ENCODE measurements at places on chromosomes 1 and 21.

GRCh38 chr1:31521761-31522555 lies 54.4 kb upstream of the TINAGL1 start:
- DNase-seq, result no peak

GRCh38 chr1:245715291-245715701 lies 560.5 kb downstream of the KIF26B start:
- DNase-seq, result no peak

- DNase-seq, result no peak
These were observed 2.7 kb upstream of the HSPG2 start for GRCh38 chr1:21939650-21940374.

DNA sequence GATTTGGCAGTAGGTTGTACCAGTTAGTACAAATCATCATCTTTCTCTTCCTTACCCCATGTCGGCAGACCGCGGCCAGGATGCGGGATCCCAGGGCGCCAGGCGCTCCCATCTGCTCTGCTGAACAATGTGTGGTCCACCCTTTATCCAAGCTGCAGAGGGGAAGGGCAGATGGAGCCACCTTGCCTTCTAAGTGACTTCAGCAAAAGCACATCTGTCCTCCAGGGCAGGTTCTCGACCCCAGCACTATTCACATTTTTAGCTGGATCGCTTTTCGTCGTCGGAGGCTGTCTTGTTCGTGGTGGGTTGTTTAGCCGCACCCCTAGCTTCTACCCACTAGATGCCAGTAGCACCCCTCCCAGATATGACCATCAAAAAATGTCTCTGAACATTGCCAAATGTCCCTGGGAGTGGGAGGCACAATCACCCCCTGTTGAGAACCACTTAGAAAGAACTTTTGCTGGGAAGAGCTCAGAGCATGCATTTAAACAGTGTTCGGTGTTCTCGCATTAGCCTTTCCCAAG lies 58.1 kb upstream of the SIM2 start:
- DNase-seq, result no peak

DNA sequence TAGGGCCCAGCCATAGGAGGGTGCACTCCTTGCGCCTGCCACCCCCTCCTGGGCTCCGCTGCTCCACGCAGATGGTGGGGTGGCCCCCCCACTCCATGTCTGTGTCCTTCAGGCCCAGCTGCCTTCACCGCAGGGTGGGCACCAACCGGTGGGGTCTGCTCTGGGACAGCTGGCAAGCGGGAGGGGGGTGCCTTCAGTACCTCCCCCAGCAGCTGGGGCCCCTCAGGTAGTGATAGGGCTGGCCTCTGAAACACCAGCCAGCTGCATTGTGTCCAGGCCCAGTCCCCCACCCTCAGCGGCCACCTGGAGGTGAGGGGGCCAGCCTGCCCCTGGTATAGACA lies 360 bp downstream of the GJC2 start:
- DNase-seq, result no peak

DNA sequence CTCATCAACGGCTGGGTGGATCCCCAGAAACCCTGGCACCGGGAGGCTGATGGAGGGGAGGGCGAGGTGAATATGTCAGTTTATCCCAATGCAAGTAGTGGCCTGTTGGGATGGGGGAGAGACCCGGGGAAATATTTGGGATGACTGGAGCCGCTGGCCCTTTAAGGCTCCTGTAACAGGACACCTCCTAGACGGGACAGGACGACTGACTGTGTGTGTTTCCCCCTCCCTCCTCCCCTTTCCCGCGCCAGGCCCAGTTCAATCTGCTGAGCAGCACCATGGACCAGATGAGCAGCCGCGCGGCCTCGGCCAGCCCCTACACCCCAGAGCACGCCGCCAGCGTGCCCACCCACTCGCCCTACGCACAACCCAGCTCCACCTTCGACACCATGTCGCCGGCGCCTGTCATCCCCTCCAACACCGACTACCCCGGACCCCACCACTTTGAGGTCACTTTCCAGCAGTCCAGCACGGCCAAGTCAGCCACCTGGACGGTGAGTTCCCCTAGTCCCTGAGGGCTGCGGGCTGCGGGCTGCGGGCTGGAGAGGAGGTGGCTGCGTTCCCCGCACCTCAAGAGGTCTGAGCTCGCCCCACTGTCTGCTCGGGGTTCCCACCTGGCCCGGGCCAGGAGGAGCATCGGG lies 44.8 kb upstream of the CCDC27 start:
- DNase-seq, result no peak

DNA sequence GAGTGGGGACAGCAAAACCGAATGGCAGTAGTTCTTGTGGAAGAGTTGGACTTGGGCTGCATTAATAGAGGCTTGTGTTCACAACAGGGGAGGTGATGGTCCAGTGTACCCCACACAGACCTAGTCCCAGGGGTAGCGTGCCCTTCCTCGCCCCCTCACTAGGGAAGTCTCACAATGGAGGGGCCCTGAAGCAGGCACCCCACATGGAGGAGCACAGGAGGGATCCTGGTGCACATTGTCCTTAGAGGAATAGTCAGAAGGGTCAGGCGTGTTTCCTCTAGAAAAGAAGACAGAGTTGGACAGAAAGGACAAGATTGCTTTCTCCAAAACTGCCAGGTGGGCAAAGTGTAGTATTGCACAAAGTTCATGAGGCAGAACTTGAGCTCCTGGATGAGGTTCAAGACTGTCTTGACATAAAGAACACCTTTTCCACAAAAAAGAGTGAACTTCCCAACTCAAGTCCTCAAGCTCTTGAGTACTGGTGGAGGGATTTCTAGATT lies 23.3 kb downstream of the ETNK2 start:
- no peak for DNase-seq

DNA sequence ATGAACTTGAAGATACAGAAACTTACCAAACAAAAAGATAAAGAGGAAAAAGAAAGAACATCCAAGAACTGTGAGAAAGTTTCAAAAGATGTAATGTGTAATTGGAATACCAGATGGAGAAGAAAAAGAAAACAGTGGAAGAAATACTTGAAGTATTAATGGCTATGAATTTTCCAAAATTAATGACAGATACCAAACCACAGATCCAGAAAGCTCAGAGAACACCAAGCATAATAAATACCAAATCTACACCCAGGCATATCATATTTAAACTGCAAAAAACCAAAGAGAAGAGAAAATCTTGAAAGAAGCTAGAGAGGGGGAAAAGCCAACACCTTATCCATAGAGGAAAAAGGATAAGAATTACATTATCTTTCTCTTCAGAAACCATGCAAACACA lies 136.4 kb downstream of the CLIC6 start:
- no peak for DNase-seq

DNA sequence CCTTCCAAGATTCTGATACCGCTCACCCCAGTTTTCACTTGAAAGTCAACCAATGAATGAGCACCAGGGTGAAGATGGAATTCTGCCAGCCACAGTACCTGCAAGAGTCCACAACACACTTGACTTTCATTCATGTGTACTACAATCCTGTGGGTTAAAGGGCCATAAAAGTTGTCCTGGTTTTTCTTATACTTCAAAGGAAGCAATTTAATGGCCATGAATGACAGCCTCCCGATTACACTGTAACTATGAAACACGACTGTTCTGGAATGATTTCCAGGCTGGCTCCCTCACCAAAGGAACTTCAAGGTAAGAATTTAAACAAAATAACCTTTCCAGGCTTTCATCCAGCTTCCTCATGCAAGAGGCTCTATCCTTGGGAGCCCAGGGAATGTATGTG lies 502.8 kb downstream of the SMYD3 start:
- no peak for DNase-seq

DNA sequence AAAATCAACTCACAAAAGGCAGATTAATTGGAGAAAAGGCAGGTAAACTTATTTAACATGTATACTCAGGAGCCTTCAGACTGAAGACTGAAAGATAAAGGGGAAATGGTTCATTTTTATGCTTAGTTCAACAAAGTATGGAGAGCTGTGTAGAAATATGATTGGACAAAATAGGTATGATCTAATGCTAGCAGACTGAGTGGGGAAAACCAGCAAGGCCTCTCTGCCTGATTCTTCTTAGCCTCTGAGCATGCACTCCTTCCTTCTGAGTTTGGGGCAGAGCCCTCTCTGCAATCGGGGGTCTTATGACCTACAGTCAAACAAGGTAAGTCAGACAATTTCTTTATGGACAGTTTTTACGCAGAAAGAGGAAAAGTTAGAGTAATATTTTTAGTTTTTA lies 38.8 kb upstream of the SUCO start:
- DNase-seq, result no peak

GRCh38 chr1:75423616-75424015 lies 187.3 kb downstream of the SLC44A5 start:
- DNase-seq, result no peak

Data from stimulated activated naive CD4-positive, alpha-beta T cell (primary cell).